HEK293T (cell line): ENCODE measurements at places on chromosomes 5 and 9.

GRCh38 chr9:127833555-127833954 lies 20.9 kb downstream of the ENG start:
- no peak for DNase-seq

DNA sequence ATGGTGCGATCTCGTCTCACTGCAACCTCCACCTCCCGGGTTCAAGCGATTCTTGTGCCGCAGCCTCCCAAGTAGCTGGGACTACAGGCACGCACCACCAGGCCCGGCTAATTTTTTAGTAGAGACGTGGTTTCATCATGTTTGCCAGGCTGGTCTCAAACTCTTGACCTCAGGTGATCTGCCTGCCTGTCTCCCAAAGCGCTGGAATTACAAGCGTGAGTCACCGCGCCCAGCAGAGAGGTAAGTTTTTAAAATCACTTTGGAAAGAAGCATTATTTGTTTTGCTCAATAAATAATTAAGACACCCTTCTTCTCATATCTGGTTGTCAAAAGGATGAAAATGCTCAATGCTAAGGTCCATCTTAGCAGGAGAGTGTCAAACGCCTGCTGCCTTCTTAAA lies 48.5 kb upstream of the STXBP1 start:
- DNase-seq = no peak

DNA sequence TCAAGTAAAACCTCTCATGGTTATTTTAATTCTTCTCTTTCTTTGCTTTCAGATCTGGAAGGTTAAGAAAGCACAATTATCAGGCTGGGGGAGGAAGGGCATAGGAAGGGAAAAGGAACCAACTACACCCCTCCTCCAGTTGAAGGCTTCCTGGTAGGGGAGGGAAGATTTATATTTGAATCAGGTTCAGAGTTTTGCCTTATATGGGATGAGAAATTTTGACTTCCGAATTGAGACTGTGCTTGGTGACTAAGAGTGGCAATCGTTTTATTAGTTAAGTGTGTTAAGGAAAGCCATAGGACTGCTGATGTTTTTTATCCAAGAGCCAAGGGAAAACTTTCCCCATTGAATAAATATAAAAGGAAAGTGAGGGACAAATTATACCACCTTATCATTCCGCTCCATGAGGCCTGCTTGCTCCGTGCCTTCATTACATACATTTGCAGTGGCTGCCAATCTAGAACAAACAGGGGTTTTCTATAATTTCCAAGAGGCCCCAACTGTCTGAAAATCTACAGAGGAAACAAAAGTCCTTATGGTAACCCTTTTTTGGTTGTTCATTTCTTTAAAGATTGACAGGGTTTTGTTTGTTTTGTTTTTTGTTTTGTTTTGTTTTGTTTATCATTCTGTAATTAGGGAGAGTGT lies 115.7 kb upstream of the EPB41L4A start:
- DNase-seq = no peak

DNA sequence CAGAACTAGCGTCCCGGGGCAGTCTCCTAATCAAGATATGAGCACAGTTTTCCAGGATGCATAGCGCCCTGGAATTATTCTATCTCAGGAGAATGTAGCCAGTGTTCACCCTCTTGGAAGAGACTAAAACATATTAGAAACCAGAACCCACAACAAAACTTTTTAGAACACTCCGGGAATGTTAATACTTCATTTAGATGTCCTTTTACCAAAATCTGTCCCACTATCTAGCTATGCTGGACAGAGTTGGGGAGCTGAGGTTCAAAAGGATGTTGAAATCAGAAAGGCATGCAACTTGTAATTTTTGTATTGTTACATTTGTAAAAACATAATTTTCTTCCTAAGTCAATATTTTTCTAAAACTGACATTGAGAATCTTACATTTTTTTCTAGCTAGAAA lies 386.5 kb upstream of the RFX3 start:
- DNase-seq = no peak

DNA sequence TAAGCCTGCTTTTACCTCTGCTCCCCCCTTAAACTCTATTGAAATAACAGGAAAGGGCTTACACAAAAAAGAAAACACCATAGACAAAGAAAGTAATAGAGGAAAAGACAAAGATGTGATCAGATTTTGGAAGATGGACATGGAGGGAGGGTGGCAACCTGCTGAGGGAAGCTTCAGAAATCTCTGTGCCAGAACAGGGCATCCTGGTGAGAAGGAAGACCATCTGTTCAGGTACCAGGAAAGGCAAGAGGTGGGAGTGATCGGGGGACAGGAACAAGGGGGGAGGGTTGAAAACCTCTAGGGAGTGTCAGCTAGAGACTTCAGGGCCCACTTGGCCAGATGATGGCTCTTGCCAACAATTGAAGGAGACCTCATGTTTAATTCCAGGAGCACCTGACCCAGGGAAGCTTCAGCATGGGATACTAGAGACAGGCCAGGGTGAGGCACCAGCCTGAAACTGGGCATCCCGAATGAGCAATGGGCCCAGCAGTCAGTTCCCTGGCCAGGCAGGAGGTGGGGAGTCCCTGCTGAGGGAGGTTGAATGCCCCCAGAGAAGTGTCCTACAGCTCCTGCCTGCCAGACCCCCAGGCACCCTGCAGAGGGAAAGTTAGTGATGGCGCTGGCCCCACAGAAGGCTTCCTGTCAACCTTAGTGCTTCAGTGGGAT lies 8.2 kb downstream of the SQSTM1 start:
- DNase-seq = no peak

DNA sequence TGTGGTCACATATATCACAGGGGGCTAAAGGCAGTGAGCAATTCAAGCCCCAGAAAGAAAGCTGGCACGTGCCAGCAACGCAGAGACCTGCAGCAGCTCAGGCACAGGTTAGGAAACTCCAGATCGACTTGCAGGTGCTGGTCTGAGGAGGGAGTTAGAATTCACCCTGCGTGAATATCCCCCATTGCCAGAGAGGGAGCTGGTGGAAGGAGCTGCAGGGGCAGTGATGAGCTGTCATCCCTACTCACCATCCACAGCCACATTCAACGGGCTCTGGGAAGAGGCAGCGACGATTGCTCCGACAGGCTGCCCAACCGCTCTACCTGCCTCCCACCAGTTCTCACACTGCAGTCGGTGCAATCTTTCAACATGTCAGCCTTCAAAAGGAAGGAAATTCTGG lies 40.8 kb upstream of the CLK4 start:
- no peak for DNase-seq

- no peak for DNase-seq
Observed at GRCh38 chr9:135920973-135921585, 13.7 kb upstream of the CAMSAP1 start.

GRCh38 chr5:21773456-21773855 lies 1079.7 kb downstream of the CDH12 start:
- DNase-seq = no peak

- DNase-seq = no peak
Observed at GRCh38 chr9:133727876-133728441, 10.2 kb downstream of the SARDH start.

- DNase-seq = no peak
Observed at GRCh38 chr5:138502121-138502520, 36.8 kb downstream of the EGR1 start.

- no peak for DNase-seq
Observed at GRCh38 chr5:177973066-177973635, 22.9 kb downstream of the PROP1 start.

- DNase-seq = no peak
Observed at GRCh38 chr9:33475357-33475756, 1.6 kb upstream of the NOL6 start.
